ENCODE measurements at places on chromosomes 3 and 15.

GRCh38 chr3:157159037-157159761 is 748 bp downstream of the CCNL1 start:
- DNase-seq: peak; percentile 87

DNA sequence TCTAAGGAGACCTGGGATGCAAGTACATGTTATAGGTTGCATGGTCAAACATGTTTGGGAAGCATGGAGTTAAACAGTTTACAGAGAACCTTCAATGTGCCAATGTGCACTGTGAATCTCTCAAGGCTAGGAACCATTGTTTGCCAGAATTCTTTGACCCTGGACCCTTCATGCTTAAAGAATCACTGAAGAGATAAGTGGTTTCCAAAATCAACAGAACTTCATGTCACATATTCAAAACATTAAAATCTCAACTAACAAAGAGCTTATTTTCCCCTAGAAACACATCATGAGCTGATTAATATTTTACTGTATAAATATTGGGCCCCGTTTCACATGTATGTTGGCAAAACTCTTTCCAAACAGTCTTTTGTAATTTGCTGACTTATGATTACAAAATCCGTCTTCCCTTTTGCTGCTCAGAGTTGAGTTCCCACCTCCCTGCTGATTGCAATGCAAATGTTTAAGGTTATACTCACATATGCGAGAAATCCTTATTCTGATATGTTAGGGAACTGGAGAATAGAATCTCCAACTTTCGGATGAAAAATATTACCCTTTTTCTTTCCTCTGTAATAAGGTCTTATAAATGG is 380.2 kb downstream of the DIPK2A start:
- DNase-seq: no peak

- DNase-seq: peak; percentile 40
Observed at GRCh38 chr15:40054855-40055575, 16.0 kb upstream of the SRP14 start.

- DNase-seq: no peak
Observed at GRCh38 chr3:97430601-97431000, 334.0 kb upstream of the ARL6 start.

DNA sequence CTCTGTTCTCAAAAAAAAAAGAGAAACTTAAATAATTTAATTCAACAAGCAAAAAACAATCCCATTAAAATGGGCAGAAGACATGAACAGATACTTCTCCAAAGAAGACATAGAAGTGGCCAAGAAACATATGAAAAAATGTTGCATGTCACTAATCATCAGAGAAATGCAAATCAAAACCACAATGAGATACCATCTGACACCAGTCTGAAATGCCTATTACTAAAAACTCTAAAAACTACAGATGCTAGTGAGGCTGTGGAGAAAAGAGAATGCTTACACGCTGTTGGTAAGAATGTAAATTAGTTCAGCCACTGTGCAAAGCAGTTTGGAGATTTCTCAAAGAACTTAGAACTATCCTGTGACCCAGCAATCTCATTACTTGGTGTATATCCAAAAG is 382.9 kb downstream of the OTOL1 start:
- no peak for DNase-seq

DNA sequence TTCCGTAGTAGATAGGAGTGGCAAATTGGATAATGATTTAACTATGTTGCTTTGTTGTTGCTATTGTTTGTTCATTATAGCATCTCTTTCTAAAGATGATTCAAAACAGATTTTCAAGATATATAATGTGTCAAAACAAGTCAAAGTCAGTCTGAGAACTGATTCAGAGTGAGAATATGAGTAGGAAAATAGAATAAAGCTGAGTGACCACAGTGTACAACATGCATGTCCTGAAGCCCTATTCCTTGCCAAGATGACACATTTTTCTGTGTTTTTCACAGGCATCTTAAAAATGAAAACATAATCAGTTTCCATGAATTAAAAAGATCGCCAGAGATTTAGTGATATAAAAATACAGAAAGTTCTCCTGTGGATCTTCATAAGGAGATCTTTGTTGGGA is 57.0 kb upstream of the THRB start:
- DNase-seq: no peak

DNA sequence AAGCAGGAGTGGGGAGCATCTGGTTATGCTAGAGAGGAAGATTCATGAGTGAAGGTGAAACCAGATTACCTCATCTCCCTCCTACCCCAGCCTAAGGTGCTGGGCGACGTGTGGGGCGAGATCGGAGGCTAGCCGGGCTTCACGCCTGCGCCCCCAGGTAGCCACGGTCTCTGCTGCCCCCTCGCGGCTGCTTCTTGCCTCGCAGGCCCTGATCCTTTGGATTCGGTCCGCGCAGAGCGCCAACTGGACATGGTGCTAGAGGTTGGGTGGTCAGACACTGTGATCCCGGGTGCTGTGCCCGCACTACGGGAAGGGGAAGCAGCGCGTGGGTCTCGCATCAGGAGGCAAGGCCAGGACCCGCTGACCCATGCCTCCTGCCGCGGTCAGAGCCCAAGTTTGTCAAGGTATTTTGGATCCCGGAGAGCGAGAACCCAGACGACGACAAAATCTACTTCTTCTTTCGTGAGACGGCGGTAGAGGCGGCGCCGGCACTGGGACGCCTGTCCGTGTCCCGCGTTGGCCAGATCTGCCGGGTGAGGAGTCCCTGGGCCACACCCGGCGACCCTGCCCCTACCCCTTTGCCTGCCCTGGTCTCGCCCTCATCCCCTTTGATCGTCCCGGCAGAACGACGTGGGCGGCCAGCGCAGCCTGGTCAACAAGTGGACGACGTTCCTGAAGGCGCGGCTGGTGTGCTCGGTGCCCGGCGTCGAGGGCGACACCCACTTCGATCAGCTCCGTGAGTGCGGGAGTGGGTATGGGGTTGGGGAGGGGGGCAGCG is 4.2 kb downstream of the SEMA3B start:
- peak; percentile 75 for DNase-seq

- DNase-seq: no peak
Observed at GRCh38 chr3:11603628-11604027, 40.1 kb downstream of the VGLL4 start.

GRCh38 chr15:23671481-23671880 is 15.6 kb downstream of the NDN start:
- DNase-seq: no peak

- no peak for DNase-seq
Observed at GRCh38 chr3:156605686-156606605, 51.0 kb upstream of the SSR3 start.

DNA sequence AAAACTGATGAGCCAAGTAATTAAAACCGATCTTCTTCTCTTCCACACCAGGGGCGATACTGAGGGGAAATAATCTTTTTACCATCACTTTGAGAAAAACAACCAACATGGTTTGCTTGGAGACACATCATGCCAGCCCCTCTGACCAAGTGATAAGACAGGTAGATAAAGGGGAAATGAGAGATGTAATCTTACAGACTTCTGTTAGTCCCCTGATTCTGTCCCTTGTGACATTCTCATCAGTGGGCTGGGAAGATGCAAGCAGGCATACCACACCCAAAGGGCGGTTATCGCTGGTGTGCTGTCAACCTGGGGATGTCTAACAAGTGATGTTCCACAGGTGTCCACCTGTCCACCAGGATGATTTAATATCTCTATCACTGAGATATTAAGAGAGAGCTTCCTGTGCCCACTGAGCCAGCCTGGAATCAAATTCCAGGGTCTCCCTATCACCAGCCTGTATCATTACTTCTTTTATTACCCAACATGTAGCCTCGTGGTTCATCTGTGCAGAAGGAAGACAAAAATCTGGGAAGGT is 315.0 kb downstream of the FOXP1 start:
- no peak for DNase-seq

GRCh38 chr3:47852604-47853602 is 50.0 kb downstream of the DHX30 start:
- DNase-seq: no peak

DNA sequence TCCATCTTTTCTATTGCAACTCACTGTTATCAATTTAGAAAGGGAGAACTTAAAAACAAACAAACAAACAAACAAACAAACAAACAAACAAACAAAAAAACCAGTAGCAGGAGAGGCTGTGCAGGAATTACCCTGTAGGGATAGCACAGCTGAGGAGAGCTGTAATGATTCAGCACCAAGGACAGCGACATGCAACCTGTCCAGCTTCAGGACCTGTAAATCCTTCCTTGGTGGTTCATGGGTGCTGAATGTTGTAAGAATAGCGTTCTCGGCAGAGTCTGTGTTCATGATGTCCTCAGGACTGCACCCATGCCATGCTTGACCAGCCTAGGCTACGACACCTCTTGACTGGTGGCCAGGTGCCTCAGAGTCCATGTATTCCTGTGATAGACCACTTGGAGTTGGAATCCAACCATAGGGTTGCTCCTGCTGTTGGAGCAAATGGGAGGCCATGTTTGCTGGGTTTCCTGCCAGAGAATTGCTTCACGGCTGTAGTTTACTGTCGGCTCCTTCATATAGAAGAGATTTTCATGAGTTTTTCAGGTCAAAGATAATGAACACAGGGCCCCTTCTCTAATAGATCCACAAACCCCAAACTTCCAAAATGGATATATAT is 65.9 kb downstream of the CACNA2D3 start:
- DNase-seq: peak; percentile 12

- no peak for DNase-seq
Observed at GRCh38 chr3:50510325-50510724, 6.9 kb upstream of the CACNA2D2 start.

DNA sequence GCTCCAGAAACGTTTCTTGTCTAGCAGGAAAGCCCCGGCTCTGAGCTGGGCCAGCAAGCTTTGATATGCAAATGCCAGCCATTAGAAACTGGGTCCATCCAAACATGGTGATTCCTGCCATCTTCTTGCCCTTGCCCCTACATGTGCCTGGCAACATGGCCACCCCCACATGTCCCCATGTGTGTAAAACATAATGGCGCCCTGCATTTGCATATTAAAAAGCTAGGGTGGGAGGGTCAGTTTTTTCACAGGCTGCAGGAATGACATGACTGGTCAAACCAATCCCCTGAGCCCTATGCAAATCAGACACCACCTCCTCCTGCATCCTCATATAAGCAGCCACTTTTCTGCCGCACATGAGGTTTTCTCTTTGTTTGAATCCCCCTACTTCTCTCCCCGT is 21.2 kb downstream of the GPR156 start:
- DNase-seq: no peak

DNA sequence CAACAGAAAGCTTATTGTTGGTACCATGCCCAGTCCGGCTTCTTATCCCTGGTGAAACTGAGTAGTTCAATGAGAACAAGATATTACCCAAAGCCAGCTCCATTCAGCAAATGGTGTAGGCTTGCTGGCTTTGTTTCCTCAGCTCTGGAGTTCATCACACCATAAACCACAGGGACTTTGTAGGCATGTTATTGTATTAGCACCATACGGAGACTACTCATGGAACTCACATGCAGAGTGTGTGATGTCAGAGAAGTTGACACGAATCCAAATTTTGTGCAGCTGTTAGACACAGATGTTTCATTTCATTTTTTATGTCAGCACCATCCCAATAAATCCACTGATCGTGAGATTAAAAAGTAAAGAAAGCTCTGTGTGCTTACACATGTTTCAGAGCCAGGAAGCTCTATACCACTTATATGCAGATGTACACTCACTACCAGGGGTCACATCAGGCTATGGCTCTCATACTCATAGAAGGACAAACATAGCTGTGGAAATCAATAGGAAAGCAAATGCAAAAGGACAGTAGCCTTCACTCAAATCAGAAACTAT is 63.4 kb upstream of the LEKR1 start:
- DNase-seq: no peak

DNA sequence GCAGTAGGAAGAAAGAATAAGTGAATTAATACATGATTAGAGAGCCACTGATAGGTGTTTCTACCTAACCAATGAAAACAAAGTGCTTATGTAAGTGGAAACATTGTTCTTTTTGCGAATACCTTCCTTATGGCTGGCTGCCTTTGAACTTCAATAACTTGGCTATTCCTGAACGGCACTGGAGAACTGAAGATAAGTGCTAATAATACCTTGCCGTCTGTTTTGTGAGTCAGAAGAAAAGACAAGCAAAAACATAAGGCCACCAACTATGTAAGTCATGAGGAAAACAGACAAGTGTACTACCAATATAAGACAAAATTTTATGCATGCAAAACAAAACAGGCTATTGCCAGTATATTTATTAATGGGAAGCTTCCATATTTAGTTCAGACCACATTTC is 160.6 kb downstream of the SUCLG2 start:
- no peak for DNase-seq

DNA sequence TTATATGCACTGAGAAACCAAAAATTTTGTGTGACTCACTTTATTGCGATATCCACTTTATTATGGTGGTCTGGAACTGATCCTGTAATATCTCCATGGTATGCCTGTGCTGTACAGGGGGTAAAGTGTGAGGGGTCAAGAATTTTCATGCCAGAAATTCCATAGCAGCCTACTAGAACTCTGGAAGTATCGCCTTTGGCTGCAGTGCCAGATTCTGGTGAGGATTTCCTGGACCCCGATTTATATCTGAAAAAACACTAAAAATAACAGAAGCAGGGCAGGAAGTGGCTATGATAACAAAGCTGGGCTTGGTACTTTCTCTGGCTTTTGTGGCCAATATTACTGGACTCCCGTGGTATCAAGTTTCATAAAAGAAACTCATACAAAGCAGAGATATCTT is 36.4 kb downstream of the CCDC80 start:
- no peak for DNase-seq

GRCh38 chr3:28326458-28326926 is 22.0 kb upstream of the ZCWPW2 start:
- DNase-seq: peak; percentile 4
